ENCODE measurements at places on chromosomes 3 and 15.

- no peak for DNase-seq
Measured at GRCh38 chr3:46068501-46068900, 41.2 kb upstream of the XCR1 start.

DNA sequence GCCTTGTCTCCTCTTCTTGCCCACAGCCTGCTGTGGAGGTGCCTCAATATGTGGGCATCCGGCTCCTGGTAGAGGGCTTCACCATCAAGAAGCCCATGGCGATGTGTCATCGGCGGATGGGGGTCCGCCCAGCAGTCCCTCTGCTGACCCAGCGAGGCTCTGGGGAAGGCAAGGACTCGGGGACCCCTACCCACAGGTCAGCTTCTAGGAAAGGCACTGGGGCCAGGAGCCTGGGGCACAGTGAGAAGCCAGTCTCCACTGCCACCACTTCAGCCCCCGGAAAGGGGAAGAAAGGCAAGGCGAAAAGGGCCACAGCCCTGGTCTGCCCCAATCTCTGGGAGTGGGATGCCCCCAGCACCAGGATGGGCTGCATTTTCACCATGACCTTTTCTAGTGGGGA is 10.7 kb downstream of the RPUSD3 start:
- DNase-seq, result no peak

- DNase-seq, result no peak
Measured at GRCh38 chr3:173745952-173746682, 348.6 kb downstream of the NLGN1 start.

GRCh38 chr3:183438735-183439134 is 10.3 kb upstream of the MCF2L2 start:
- no peak for DNase-seq

GRCh38 chr3:43674345-43675085 is 16.2 kb upstream of the ABHD5 start:
- no peak for DNase-seq

- no peak for DNase-seq
Measured at GRCh38 chr3:148450819-148451218, 246.9 kb upstream of the AGTR1 start.

DNA sequence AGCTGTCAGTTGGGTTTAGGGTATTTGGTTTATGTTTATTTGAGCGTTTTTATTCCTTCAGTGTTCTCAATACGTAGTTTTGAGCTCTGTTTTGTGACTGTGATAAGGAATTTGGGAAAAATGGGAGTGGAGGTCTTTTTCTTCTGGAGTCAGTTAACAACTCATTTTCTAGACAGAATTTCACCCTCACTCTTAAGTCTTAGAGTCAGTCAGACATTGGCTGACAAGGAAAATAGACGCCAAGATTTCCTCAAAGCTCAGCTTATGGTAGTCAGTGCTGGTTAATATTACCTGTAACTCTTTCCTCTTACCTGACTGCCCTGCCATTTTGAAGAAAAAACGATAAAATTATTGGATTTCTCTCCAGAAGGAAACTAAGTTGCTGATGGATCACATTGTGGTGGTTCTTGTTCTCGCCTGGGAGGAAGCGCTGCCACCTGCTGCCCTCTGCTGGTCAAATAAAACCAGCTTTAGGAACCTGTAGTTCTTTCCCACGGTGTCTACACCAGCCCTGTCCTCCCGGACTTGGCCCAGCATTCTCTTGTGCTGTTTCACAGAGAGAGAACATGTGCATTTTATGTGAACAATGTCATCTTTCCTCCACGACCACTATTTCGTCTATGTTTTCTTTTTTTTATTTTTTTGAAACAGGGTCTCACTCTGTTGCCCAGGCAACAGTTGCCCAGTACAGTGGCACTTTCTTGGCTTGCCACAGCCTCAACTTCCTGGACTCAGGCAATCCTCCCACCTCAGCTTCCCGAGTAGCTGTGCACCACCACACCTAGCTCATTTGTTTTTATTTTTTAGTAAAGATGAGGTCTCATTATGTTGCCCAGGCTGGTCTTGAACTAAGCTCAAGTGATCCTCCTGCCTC is 41.4 kb upstream of the UMPS start:
- DNase-seq, result peak; percentile 86

- DNase-seq, result no peak
Measured at GRCh38 chr15:85750319-85751290, 44.1 kb downstream of the KLHL25 start.

- no peak for DNase-seq
Measured at GRCh38 chr3:138036572-138036971, 26.6 kb downstream of the CLDN18 start.

GRCh38 chr3:50174517-50174895 is 16.9 kb upstream of the GNAT1 start:
- no peak for DNase-seq

- DNase-seq, result no peak
Measured at GRCh38 chr15:52095597-52096262, 16.8 kb downstream of the BCL2L10 start.

- no peak for DNase-seq
Measured at GRCh38 chr3:27715863-27716262, 6.3 kb downstream of the EOMES start.

GRCh38 chr3:135739779-135740178 is 225.7 kb upstream of the PPP2R3A start:
- no peak for DNase-seq

- no peak for DNase-seq
Measured at GRCh38 chr3:118863731-118864322, 170.8 kb downstream of the IGSF11 start.

- no peak for DNase-seq
Measured at GRCh38 chr3:130905551-130905950, 11.7 kb downstream of the ATP2C1 start.

- no peak for DNase-seq
Measured at GRCh38 chr3:67828486-67829010, 174.1 kb upstream of the SUCLG2 start.

DNA sequence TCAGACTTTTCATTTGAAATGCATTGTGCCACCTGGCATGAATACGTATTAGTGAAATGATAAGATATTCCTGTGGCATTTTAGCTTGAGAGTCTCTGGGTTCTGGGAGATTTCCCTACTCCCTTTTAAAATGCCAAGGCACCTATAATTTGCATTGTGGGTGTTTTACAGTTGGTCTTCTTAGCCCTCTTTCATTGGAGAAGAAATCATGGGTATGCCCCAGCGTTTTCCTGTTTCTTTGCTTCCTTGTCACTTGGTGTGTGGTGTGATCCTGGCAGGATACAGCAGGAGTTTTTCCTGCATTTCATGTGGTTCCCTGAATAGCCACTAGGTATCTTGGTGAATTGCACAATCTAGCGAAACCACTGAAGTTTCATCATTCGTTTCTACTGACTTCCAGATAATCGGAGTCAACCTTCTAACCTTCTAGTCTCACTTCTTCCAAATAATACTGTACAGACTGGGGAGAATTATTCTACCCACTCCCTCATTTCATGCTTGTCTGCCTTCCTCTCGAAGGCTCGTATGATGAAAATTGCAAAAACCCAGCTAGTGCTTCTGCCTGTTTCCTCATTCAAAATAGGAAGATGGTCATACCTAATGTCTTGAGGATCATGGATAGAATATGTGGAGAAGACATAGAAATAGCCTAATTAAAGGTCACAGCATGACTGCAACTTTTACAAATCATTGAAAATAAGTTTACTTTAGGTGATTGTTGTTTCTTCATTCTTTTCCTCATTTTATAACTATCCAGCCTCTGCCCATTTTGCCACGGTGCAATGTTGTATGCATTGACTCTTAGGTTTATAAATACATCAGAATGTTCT is 2.6 kb downstream of the BHLHE40 start:
- DNase-seq, result no peak

- DNase-seq, result no peak
Measured at GRCh38 chr3:184724699-184725098, 12.8 kb upstream of the MAGEF1 start.

- DNase-seq, result no peak
Measured at GRCh38 chr3:154973851-154974250, 106.3 kb upstream of the MME start.

DNA sequence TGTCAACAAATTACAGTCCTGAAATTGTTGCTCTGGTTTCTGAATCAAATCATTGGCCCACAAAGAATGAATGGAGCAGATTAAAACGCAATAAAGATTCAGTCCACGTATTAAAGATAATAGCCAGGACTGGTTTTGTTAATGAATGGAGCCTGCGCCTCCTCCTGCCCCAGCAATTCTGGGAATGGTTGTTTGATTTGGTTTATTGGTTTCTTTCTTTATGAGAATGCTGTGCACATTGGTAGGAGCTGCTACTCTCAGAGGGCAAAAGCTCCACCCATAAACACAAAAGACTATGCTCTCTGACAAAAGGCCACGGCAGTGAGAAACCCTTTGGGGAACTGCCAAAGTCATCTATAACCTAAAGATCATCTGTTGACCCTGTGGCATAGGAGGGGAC is 261.1 kb downstream of the ABHD5 start:
- DNase-seq, result no peak

GRCh38 chr3:50415816-50416215 is 56.5 kb upstream of the TMEM115 start:
- no peak for DNase-seq

DNA sequence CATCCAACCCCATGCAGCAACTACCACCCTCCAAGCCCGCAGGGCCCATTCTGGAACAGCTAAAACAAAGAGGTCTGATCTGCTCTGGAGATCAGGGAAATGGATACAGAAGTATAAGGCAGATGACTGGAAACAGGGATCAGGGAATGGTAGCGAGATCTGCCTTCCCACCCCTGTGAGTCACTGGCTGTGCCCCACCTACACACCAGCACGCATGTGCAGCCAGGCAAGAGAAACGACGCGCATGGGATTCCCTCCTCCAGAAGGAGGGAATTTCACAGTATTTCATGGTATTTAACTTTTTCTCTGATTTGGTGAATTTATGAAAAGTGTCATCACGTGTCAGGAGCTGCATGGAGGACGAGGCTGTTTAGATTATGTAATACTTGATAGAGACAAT is 116.7 kb downstream of the ARRDC4 start:
- no peak for DNase-seq

GRCh38 chr15:40493089-40493840 is 22.5 kb downstream of the CHST14 start:
- peak; percentile 75 for DNase-seq

DNA sequence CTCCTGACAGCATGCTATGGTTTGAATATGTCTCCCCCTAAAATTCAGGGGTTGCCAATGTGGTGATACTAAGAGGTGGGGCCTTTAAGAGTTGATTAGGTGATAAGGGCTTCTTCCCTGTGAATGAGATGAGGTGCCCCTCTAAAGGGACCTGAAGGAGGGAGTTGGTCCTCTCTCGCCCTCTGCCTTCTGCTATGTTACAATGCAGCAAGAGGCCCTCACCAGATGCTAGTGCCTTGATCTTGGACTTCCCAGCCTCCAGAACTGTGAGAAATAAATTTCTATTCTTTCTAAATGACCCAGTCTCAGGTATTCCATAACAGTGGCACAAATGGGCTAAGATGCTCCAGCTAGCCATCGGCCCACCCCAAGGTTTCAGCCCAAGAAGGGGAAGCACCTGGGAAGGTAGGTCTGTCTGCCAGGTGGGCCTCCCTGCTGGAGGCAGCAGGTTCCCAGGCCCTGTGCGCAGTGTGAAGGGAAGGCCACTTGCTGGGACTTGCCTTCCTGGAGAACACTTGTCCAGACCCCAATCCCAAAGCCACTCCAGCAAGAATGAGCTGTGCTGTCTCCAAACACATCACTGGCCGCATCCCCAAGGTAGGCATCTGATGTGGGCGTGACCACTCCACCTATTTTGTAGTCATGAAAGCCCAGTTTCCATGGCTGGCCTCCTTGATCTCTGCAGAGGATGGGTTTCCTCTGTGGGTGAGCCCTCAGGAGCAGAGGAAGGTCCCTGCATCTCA is 9.0 kb downstream of the TGM4 start:
- DNase-seq, result no peak

DNA sequence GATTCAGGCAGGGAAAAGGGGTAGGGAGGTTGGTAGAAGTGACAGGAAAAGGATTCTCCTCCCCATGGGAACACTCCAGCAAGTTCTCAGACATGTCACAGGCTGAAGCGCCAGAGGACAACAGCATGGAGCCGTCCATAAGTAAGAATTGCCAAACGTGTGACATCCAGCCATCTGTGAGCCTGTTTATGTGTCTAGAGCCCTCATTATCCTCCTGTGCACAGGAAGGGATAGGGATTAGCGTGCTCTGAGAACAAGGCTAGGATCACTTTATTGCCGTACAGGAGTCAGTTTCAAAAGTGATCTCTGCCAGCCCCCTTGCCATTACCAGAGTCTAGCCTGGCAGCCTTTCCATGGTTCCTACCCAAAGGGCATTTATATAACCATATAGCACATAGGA is 549.5 kb downstream of the NTRK3 start:
- no peak for DNase-seq

- DNase-seq, result no peak
Measured at GRCh38 chr15:43423793-43424192, 52.9 kb downstream of the TUBGCP4 start.

GRCh38 chr3:142628801-142629200 is 32.6 kb downstream of the PLS1 start:
- DNase-seq, result no peak

- no peak for DNase-seq
Measured at GRCh38 chr15:85473455-85473854, 93.1 kb downstream of the AKAP13 start.

- DNase-seq, result no peak
Measured at GRCh38 chr3:112817797-112818196, 28.9 kb downstream of the CD200R1L start.

GRCh38 chr3:140501061-140501769 is 176.6 kb upstream of the TRIM42 start:
- no peak for DNase-seq

GRCh38 chr3:142215106-142215505 is 10.3 kb downstream of the GK5 start:
- no peak for DNase-seq

- no peak for DNase-seq
Measured at GRCh38 chr15:101038327-101039003, 119.3 kb downstream of the LRRK1 start.

DNA sequence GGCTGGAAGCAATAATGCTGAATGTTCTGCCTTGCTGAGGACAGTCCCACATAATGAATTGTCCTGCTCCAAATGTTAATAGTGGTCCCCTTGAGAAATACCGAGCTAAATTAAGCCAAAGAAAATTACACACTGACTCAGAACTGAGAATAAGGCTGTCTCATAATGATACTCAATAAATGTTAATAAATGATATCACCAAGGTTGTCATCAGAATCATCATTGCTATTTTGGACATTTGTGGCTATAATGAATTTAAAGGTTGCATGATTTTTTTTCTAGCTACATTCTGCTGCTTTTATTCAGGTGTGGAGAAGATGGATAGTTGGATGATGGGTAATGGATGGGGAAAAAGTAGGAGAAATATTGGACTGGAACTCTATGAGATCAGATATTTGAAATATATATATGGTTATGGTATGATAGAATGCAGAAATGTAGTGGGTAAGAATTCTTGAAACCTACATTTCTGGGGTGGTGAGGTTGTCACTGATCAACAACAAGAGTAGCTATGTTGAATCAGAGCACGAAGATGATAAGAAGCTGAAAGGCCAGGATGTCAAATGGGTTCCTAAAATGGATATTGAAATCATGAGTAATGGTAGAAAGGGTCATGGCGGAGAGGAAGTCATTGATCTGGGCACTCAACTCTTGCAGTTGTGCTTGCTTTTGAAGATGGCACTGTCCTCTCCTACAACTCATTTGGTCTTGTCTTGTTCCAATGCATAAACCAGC is 12.8 kb downstream of the CHST2 start:
- DNase-seq, result no peak
